NCI-H510A treated with DMSO at 0.1 percent for 48 hours (cell line): ENCODE measurements at places on chromosomes 4 and X.

DNA sequence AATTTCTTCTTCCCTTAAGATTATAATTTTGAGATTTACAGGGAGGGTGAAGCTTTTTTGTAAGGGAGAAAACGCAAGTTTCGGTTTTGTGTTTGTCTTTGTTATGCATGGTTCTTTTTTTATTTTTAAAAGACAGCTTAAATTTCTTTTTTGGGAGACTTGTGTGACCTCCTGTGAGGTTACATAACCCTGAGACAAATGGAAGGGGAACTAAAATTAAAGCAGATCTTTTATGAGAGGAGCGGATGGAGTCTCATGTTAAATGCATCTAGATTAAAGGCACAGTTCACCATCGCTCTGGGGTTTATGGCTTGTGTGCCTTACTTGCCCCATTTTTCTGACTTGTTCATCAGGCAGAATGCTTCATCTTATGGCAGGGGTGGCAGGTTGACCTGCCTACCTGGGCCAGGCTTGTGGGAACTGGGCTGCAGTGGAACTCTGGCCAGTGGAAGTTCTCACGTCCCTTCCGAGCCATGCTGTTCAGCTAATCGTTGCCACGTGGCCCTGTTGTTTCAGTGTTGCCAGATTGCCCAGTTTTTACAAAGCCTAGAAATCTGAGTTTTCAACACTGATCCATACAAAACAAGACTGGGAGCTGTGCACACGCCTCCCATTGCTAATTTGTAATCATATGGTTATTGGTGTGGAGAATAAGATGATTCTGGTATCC, 291.8 kb downstream of the ARHGAP10 start:
- DNase-seq: no peak

- no peak for DNase-seq
Measured at GRCh38 chrX:107700790-107701189, 72.5 kb downstream of the PRPS1 start.

GRCh38 chrX:10441464-10441863, 178.9 kb downstream of the MID1 start:
- no peak for DNase-seq

DNA sequence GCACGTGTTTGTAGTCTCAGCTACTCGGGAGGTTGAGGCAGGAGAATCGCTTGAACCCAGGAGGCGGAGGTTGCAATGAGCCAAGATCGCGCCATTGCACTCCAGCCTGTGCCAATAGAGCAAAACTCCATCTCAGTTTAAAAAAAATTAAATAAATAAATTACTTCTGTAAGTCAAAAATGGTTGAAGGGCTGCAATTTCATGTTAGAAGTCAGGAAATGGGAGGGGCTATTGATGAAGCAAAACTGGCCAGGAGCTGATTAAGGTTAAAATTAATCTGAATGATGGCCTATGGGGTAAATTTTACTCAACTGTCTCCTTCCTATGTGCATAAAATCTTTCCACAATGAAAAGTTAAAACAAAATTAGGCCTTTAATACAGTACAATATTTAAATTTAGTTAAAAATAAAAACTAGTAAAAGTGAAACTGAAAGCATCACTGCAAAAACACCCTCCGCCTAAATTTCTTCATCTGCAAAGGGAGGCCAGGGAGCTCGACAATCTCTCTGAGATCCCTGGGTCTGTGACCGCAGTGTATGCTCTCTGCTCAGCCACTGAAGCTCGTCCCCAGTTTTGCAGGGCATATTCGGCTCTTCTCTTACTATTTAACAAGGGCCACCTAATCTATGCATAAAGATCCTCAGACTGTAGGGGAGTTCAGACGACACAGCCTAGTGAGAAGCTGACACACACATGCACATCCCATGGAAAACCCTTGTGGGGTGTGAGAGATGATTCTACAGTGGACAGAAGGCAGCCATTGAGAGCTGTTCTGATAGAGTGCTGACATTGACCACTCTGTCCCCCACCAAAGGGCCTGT, 57.2 kb downstream of the IRF2 start:
- DNase-seq: no peak

DNA sequence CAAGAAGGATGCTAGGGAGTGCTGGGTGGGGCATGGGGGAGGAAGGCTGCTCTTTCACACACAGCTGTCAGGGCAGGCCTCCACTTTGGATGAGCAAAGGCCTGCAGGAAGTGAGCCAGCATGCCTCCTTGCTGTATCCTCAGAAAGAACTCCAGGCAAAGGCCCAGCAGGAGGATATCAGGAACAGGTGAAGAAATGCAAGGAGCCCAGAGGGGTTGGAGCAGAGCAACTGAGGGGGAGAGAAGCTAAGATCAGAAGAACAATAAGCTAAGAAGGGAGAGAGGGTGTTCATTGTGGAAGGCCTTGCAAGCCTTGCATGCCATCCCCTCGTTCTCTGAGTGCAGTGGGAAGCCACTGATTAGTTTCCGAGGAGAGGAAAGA, 115.1 kb downstream of the CAMK2D start:
- peak; percentile 42 for DNase-seq

DNA sequence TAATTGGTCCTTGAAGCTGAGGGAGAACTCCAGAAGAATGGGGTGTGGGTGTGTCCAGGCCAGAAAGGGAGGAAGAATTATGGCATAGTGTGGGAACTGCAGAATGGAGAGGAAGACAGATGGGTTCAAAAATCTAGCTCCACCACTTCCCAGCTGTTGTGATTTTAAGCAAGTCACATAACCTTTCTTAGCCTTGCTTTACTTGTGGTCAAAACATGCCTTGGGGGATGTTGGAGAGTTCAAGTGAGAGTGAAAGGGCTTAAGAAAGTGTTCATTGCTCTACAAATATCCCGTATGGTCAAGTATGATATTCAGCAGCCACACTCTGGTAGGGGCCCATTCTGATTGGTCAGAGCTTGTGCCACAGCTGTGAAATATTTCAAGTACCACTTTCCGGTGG, 15.0 kb upstream of the STARD8 start:
- no peak for DNase-seq

GRCh38 chr4:52657618-52658501, 1.2 kb downstream of the USP46 start:
- peak; percentile 19 for DNase-seq

GRCh38 chr4:139606579-139607501, 50.8 kb upstream of the SETD7 start:
- no peak for DNase-seq

GRCh38 chr4:177250056-177250696, 59.5 kb upstream of the NEIL3 start:
- DNase-seq: no peak

DNA sequence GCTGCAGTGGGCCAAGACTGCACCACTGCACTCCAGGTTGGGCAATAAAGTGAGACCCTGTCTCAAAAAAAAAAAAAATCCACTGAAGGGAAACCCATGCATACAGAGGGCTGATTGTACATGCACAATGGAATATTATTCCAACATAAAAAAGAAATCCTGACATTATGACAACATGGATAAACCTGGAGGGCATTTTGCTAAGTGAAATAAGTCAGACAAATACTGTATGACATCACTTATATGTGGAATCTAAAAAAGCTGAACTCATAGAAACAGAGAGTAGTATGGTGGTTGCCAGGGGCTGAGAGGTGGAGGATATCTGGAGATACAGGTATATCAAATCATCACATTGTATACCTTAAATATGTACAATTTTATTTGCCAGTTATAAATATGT, 102.2 kb downstream of the PPEF1 start:
- DNase-seq: no peak

GRCh38 chr4:120862432-120862831, 60.1 kb downstream of the PRDM5 start:
- DNase-seq: no peak

- DNase-seq: peak; percentile 18
Measured at GRCh38 chr4:35250761-35251160, 993.6 kb downstream of the ARAP2 start.

DNA sequence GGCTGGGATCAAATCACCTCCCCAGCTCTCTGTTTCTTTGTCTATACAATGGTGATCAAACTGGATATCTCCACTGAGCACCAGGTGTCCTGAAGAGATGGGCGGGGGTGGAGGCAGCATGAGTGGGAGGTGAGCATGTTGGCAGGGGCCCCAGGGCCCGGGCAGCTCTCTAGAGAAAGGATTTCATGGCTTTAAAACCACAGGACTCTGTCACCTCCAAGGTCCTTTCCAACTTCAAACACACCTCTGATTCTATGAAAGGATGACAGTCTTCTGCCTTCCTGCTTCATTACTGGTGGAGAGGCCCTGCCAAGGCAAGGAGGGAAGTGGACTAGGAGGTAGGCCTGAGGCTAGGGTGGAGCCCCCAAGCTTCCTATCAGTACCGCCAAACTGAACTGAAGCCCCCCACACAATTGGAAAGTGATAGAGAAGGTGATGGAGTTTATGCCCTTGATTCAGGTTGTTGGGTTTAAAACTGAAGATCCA, 38.6 kb downstream of the TRIM2 start:
- peak; percentile 68 for DNase-seq

DNA sequence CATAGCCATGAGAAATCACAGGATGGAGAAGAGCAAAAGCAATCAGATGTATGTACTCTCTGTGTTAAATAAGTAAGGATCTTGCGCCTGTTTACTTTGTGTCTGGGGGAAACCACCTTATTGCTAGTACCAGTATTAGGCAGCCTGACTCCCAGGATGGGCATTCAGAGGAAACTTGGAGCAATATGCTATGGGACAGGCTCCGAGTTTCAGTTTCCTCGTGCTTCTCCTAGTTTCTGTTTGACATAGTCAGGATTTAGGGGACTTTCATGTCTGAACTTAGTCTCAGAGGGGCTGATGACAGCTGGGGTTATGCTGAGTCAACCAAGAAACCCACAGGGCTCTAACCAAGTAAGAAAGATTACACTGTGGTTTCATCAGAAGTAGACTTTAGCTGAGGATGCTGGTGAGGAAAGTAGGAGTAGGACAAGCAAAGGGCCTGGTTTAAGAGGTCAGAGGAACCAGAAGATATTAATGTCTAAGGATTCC, 13.5 kb downstream of the NSUN7 start:
- no peak for DNase-seq

GRCh38 chr4:25651682-25652081, 4.0 kb upstream of the SLC34A2 start:
- DNase-seq: no peak

- no peak for DNase-seq
Measured at GRCh38 chrX:31227250-31227649, 155.4 kb upstream of the FTHL17 start.

GRCh38 chr4:173642509-173642908, 112.5 kb upstream of the HAND2 start:
- no peak for DNase-seq

- DNase-seq: no peak
Measured at GRCh38 chr4:8664031-8664805, 71.7 kb downstream of the CPZ start.

DNA sequence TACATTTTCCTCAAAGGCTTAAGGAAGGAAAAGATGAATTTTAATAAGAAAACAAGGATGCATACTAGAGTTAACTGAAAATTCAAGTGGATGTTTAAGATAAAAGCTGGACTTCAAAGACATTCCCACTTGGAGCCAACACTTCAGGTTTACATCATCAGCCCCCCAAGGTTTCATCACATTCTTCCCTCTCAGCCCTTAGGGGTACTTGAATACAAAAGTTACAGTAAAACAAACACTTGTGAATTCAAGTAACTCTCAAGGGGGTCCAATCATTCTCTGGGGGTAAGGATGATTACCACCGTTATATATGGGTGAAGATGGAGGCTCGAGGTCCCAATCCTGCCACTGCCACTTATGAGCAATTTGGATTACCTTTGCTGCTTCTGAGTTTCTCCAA, 36.1 kb downstream of the STARD8 start:
- DNase-seq: no peak

DNA sequence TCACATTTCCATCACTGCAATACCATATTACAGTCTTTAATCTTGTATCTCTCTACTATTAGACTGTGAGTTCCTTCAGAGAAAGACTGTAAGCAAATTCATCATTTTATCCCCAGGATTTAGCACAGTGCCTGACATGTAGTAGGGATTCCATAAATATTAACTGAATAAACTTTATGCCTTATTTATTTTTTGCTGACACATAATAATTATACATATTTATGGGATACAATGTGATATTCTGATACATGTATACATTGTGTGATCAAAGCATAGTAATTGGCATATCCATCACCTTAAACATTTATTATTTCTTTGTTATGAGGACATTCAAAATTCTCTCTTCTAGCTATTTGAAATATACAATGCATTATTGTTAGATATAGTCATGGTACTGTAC, 3.7 kb downstream of the PPEF2 start:
- no peak for DNase-seq

- DNase-seq: peak; percentile 92
Measured at GRCh38 chr4:54941994-54942552, 183.3 kb downstream of the KDR start.
